ENCODE measurements at places on chromosomes 6 and 20.

GRCh38 chr6:165823609-165824326, 160.7 kb upstream of the PDE10A start:
- DNase-seq: no peak

- peak; percentile 48 for DNase-seq
Observed at GRCh38 chr20:32325706-32326503, 32.2 kb upstream of the ASXL1 start.

GRCh38 chr6:117007659-117008058, 130.6 kb downstream of the RFX6 start:
- DNase-seq: no peak

GRCh38 chr20:6034134-6034969, 19.5 kb downstream of the LRRN4 start:
- DNase-seq: no peak

GRCh38 chr20:24772667-24773066, 176.4 kb upstream of the CST7 start:
- no peak for DNase-seq

- peak; percentile 60 for DNase-seq
Observed at GRCh38 chr20:63628246-63628975, 1.5 kb upstream of the GMEB2 start.

- DNase-seq: peak; percentile 52
Observed at GRCh38 chr20:49938173-49939163, 2.3 kb downstream of the RNF114 start.

GRCh38 chr6:110357664-110358552, at the start of gene METTL24:
TSS of gene METTL24 (minus strand) at chr6:110358349. CDS start at chr6:110358272, 77 bp downstream.
- peak; percentile 48 for DNase-seq

DNA sequence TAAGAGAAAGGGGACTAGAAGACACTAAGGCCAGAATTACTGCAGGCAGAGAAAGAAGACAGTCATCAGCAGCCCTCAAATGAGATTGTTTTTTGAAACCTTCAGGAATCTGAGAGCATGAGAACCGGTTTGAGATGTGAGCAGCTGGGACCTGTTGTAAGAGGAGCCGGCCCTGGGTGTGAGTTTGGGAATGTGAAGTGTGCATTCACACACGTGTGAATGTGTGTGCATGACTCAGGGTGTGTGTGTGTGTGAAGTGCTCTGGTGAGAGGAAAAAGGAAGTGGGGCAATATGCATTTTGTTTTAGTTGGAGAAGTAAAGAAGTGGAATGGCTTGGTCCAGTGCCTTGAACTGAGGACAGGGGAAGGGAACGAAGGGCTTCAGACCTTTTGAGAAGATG, 4.3 kb downstream of the SCUBE3 start:
- peak; percentile 55 for DNase-seq

DNA sequence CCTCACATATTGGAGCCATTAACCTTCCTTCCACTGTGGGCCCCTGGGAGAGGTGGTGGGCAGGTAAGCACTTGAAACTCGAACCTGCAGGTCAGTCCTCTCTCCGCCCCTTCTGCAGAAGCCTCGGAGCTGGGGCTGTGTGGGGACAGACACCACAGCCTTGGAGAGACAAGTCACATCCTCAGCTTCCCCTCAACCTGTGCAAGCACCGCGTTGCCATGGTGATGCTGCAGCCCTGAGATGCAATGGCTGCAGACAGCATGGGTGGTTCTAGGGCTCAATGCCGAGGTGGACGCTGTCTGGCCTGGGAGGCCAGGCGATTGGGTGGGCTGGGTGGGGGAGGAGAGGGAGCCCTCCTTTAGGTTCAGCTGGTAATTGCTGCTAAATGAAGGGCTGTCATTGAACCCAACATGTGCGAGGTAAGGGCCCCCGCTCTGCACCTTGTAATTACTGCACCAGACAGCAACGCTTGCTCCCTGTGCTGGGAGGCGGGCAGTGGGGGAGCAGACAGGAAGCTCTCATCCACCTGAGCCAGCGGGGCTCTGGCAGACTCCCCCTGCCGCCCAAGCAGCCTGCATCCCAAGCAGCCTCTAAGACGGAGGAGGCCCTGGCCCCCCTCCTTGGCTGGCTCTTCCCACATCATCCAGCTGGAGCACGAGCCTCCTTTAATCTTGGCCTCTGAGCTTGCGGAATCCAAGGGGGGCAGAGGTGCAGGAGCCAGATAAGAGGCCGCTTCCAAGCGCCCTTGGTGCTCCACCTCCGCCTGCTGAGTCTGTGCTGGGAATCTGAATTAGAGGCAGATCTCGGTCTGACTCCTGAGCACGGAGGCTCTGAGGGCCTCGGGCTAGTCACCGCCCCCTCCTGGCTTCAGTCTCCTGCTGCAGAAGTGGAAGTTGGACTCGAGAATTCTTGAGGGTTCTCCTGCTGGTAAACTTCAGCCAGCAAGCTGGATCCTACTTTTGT, 39.8 kb upstream of the CDH22 start:
- peak; percentile 80 for DNase-seq

GRCh38 chr6:167965592-167966539, 31.6 kb upstream of the KIF25 start:
- DNase-seq: no peak

DNA sequence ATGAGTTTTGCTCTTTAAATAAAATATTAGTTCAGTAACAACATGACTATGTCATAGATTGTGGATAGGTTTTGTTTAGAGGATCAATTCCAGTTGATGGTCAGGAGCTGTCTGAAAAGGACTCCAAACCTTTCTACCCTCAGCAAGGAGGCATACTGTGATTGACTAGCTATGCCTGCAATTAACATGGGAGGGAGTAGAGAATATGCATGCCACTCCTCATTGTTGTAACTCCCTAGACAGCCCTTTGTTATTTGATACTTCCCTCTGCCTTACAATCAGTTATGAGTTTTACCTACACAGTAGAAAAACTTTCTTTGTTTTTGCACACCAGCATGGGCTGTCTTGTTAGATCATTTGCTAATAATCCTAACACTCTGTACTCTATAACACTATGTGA, 1418.5 kb downstream of the KHDRBS2 start:
- no peak for DNase-seq

GRCh38 chr6:168222115-168223043, 97.2 kb downstream of the DACT2 start:
- peak; percentile 70 for DNase-seq

DNA sequence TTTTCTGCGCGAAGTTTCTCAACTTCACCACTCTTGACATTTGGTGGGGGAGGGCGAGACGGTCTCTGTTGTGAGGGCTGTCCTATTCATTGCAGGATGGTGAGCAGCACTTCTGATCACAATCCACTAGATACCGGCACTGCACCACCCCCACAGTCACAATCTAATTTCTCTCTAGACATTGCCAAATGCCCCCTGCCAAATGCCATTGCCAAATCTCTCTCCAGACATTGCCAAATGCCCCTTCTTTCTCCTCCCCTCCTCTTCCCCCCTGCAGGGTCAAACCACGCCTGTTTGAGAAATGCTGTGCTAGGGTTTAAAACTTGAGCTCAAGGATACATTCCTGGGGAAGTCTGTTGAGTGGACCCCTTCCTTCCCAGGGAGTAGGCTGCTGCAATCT, 603.5 kb upstream of the CDH4 start:
- no peak for DNase-seq

DNA sequence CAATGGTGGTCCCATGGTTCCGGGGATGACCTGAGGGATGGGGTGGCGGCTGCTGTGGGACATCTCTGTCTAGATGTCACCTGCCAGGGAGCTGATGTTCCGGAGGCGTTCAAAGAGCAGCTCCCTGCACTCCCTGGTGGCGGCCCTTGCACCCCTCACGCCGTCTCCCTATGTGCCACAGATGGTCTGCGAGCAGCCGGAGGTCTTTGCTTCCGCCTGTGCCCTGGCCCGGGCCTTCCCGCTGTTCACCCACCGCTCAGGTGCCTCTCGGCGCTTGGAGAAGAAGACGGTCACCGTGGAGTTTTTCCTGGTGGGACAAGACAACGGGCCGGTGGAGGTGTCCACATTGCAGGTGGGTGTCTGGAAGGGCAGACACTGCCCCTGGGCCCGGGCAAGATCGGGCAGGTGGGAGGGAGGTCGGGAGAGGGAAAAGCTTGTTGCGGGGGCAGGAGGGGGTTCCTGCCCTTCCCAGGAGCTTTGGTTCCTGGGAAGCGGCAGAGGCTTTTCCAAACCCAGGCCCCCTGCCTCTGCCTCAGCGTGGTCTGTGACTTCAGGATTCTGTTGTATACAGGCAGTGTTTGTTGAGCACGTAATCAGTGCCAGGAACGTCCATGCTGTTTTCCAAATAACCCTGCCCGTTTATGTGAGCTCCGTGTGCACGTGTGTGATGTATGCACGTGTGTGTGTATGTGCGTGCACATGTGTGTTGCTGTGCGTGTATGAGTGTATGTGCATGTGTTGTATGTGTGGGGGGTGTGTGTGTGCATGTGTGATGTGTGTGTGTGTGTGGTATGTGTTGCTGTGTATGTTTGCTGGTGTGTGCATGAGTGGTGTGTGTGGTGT, 1.9 kb downstream of the NPEPL1 start:
- DNase-seq: no peak

- peak; percentile 25 for DNase-seq
Observed at GRCh38 chr20:49306903-49307620, 29.2 kb upstream of the ZNFX1 start.

- no peak for DNase-seq
Observed at GRCh38 chr6:36249536-36249935, 20.3 kb upstream of the PNPLA1 start.

- no peak for DNase-seq
Observed at GRCh38 chr6:88171312-88171711, 5.2 kb upstream of the CNR1 start.

GRCh38 chr6:30724906-30725667, 4.9 kb downstream of the TUBB start:
- DNase-seq: no peak
